ENCODE measurements at places on chromosomes 7 and 10.

DNA sequence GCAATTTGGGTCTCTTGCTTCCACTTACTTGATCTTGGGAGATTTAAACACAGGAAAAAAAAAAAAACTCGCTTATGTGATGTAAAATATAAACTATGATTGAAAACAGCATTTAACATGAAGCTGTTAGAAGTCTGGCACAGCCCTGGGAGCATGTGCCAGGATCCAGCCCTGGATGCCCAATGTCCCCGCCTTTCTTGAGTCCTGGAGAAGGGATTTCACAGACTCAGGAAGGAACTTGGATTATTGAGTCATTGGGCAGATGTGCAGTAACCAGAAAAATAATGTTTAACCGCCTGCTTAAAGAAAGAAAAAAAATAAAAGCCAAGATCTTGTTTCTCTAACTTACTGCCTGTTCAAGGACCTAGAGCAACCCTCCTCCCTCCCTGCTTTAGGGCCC, 3.7 kb upstream of the JCAD start:
- no peak for DNase-seq

GRCh38 chr7:79453266-79453557, 255 bp downstream of the MAGI2 start:
- DNase-seq = no peak

DNA sequence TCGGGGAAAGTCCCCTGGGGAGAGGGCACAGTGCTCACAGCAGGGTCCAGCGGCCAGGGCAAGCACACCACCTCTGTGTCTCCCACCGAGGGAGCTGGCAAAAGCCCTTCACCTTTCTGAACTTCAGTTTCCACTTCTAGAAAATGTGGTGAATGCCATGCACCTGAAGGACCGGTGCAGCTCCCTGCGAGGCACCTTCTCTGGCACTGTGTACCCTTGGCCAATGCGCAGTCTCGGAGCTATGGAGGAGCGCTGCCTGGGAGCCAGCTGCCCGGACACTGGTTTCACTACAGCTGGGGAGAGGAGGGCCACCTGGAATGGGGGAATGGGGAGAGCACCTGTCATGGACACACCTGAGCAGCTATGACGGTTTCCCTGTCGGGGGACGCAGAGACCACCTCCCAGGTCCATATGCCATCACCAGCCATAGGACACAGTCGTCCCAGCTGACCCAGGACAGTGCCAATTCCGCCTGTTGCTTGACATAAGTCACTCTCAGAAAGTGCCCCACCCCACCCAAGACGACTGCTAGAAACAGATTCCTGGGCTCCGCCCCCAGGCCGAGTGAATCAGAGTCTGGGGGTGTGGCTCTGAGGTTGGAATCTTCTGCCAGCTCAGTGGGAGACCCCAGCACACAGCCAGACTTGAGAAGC, 16.8 kb downstream of the RASGEF1A start:
- DNase-seq = no peak

GRCh38 chr10:5811387-5811821, 1.8 kb downstream of the GDI2 start:
- no peak for DNase-seq

DNA sequence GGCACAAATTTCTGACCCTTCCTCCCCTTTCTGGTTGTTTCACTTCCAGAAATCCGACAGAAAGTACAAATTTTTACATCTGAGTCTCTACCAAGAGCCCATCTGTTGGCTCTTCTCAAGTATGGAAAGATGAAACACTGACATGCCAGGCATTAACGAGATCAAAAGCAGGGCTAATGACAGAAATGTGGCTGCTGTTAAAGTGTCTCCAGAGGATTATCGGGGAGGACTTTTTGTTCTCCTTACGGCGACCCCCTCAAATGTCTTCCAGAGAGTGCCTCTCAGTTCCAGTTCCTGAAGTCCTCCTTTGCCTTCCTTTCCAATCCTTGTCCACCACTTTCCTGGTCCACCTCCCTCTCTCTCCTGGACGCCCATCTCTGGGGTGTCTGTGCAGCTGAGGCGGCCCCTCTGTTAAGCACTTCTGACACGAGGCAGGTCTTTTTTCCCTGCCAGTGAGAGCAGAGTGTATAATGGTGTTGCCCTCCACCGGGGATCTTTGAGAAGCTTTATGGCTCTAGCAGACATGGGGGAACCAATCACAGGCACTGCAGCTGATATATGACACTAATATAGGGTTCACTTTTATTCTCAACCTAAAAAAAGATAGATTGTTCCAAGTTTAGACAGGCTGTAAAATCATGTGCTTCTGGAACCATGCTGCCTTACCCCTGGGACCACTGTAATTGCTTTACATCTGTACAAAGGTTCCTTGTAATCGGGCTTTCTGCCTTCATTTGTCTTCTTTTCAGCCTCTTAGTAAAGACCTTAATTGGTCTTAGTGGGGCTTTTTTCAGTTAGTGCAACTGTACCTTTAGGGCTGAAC, 757.1 kb downstream of the AUTS2 start:
- no peak for DNase-seq

GRCh38 chr7:124791426-124791825, 25.8 kb upstream of the GPR37 start:
- no peak for DNase-seq

DNA sequence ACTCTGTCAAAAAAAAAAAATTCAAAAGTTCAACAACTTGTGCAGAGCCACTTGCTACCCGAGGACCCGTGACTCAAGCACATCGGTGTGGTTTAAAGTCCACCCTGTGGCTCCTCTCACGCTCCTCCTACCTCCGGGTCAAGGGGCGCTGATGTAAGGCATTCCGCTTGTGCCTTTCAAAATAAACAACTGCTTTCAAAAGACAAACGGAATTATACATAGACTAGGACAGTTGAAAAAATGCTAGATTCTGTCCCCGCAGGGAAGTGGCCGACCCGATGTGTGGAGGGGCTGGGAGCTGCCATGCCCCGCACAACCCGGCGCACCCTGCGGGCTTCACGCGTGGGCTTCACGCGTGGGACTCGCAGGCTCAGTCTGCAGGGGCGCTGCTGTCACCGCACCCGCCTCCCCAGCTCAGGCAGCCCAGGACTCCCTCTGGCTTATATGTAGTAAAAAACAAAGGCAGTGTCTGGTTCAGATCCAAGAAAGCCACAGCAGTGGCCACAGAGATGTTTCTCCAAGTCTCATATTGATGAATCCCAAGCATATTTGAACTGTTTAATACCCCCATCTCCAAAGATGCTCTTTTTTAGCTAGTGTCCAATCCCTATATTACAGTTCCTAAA, 239.7 kb upstream of the INHBA start:
- DNase-seq = no peak

- DNase-seq = no peak
Observed at GRCh38 chr7:7264306-7265040, 82.1 kb downstream of the C1GALT1 start.

DNA sequence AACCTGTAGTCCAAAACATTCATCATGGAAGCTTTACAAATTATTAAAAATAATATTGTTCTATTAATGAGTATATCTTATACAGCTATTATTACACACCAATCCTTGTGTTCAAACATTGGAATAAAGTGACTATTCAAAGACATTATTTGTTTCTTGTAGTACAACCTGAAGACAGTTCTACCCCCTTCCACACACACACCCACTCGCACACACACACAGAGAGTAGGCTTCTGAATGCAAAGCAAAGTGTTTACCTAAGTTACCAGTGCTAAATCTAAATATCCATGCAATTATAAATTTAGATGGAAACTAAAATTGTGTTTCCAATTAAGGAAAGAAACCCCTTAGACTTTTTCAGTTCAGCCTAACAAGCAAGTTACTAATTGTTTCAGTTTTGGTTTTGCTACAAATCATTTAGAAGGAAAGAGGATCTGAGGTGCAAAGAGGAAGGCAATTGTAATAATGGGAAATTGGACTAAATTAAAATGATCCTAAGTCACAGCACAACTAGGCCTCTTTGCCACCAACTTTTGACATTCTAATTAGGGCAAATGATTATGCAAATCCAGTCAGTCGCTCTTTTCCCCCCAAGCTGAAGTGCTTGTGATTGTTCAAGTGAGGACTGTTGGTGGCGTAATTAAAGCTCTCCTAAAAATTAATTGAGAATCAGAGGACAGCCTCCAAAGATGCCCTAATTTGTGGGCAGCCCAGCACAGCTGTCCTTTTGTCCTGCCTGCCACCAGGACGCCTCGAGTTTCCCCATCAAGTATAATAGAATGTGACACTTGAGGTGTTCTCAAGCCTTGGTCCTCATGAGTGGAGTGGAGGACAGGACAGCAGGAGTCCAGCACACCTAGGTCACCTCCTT, 19.9 kb upstream of the ATOH7 start:
- no peak for DNase-seq

- no peak for DNase-seq
Observed at GRCh38 chr7:80611779-80612178, 26.7 kb upstream of the CD36 start.

- no peak for DNase-seq
Observed at GRCh38 chr10:60271319-60272040, 118.2 kb downstream of the ANK3 start.

DNA sequence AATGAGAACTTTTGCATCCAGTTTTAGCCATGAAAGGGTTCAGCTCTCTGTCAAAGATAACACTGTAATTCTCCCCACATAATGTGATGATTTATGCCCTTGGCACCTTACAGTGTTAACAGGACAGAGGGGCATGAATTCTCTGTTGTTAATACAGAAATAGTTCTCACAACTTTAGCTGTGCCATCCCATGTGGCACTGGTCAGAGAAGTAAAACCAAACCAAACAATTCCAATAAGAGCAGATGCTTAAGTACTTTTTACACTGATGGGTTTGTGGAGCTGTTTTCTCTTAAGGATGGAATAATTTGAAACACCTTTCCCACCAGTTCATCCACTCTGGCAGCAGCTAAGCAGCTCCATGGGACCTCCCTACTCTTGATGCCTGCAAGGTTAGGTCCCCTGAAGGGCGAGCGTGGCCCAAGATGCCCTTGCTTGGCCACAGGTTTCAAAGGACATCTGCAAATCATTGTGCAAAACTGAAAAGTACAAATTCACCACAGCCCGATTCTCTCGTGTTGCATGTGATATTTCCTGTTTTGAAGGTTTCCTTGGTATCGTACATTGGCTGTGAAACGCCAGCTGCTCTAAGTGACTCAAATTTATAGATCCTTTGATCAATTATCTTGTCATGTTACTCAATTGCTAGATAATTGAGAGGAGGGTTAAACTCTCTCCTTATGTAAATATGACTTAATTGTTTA, 82.5 kb upstream of the CREB5 start:
- no peak for DNase-seq

DNA sequence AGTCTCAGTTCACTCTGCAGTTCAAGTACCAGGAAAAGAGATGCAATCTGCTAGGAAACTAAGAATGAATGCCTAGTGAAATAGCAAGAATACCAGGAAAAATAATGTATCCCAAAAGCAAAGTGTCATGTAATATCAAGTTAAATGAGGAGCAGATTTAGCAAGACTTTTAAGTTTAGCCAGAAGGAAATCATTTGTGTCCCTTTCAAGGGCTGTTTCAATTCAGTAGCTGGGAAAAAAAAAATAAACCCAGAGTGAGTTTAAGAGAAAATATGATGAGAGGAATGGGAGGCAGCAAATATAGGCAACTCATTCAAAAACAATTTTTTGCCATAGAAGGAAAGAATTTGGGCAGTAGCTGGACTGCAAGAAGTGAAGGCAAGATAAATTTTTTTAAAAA, 135.8 kb downstream of the DGKB start:
- no peak for DNase-seq

DNA sequence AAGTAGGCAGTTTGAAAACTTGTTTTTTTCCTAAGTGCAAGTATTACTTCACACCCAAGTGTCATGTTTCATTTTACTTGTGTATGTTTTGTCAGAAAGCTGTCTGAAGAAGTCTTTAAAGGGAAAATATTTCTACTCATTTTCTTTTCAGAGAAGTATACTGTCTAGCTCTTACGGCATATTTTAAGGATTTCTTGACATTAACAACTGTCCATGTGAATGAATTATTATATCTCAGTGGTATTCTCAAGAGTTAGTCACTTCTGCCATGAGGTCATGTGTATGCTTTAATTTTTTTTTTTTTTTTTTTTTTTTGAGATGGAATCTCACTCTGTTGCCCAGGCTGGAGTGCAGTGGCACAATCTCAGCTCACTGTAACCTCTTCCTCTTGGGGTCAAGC, 229.5 kb downstream of the BICC1 start:
- no peak for DNase-seq

GRCh38 chr7:5203183-5203537, 13.1 kb downstream of the WIPI2 start:
- DNase-seq = no peak

DNA sequence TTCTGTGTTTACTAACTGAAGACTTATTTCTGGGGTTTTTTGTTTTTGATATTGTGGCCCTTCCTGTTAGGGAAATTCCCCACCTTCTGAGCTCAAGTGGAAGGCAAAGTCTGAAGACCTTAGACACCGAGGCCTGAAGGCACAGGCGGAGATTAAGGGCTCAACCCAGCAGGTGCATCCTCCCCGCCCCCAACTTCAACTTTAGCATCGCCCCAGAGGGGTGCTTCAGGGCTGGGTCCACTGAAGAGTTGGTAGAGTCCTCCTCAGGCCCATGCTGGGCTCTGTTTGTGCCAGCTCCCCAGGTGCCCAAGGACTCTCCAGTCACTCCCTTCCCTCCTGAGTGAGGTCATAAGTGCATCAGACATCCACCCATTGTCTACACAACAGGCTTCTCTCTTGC, 9.4 kb upstream of the PPIA start:
- DNase-seq = no peak

DNA sequence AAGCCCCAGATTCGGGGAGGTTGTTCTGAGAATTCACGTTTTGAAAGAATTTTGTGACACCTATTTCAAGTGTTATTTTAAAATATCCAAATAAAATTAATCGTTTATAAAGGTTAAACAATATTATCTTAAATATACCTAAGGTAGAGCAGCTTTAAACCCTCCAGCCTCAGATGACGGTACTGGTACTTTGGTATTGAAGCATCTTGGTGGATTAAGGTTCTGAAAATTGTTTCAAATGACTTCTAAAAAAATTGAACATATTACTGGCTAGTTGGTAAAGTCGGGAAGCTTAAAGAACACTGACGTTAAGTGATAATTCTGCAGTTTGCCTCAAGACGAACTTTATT, 392 bp upstream of the HUS1 start:
- DNase-seq = no peak

DNA sequence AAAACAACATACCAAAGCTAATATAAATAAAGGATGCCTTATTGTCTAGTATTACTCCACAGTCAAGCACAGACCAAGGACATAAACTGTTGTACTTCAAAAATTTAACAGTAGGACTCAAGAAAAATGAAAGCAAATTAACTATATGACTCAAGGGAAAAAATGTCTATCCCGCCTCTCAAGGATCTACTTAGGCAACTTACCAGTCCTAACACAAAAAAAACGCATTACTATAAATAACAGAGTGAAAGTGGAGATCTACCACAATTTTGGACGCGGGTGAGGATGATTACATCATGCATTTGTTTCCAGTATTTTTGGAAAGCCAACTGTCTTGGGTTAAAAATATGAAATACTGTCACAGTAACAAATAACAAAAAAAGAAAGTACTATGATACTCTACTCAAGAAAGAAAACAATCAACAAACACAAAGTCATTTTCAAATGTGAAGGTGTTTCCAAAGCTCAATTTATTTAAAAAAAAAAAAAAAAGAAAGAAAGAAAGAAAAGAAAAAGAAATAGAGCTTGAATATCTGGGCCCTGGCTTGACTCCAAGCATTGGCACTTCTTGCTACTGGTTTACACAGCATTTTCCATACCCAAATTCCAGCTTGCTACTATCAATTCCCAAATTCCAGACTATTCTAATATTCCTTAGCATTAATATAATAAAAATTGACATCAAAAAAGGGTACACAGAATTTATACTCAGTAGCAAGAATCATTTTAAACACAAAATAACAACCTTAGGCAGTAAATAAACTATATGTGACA, 99.4 kb downstream of the RSU1 start:
- DNase-seq = no peak

- DNase-seq = no peak
Observed at GRCh38 chr10:13567030-13567429, 19.7 kb upstream of the PRPF18 start.

All from stimulated activated CD8-positive, alpha-beta memory T cell treated with anti-CD3 and anti-CD28 coated beads, Interleukin-2, amount 100 ng/mL, for 1 hour (primary cell).